ENCODE measurements at places on chromosomes 16 and 17.

DNA sequence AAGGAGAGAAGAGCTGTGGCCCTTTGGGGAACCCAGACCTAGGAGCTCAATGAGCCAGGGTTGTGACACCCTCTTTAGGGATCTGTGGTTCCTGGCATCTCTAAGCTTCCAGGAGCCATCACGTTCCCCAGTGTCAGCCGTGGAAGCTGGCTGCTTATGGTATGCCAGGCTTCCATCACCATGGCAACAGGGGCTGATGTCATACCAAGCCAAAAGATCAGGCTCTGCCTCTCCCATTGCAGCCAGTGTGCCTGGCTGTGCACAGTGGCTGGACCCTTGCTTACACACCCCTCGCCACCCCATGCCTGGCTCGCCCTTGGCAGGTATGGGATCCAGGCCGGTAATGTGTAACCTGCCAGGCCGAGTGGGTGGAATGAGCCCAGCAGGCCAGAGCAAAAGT is 91.1 kb downstream of the SSH2 start:
- DNase-seq, result no peak

GRCh38 chr17:5837055-5837491 is 233.1 kb upstream of the WSCD1 start:
- peak; percentile 52 for DNase-seq

- DNase-seq, result peak; percentile 45
These were observed 339 bp downstream of the N4BP1 start for GRCh38 chr16:48609652-48610029.

DNA sequence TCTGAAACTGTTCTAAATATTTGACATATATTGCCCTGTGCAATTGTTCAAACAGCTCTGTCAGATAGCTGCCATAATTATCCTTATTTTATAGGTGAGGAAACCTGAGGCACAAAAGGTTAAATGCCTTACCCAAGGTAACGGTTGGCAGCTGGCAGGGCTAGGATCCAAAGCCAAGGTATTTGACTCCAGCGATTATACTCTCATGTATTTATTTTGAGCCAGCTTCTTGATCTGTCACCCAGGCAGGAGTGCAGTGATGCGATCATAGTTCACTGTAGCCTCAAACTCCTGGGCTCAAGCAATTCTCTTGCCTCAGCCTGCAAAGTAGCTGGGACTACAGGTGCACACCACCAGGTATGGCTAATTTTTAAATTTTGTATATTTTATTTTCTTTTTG is 7.2 kb downstream of the ENO3 start:
- no peak for DNase-seq

- no peak for DNase-seq
These were observed 2.8 kb downstream of the PTX4 start for GRCh38 chr16:1485847-1486496.

- DNase-seq, result peak; percentile 48
These were observed 5.6 kb downstream of the CRYBA1 start for GRCh38 chr17:29252101-29252791.

GRCh38 chr17:76887802-76888201 is 19.6 kb downstream of the MGAT5B start:
- no peak for DNase-seq

- DNase-seq, result no peak
These were observed 11.7 kb downstream of the SMPD3 start for GRCh38 chr16:68436581-68436980.

DNA sequence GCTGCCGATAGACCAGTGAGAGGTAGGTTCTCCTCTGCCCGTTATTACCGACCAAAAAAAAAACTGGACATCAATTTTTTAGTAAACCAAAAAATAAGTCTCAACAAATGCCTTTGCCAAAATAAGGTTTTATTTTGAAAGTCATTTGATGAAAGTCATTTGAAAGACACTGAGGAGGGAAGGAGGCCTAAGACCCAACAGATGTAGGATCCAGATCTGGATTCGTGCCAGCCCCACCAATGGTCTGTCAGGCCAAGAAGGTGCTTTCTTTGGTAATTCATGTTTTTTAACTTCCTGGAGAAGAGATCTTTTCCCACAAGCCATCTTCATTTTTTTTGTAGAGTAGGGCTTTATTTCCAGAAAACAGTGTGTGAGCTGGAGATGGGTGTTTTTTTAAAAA is 18.1 kb downstream of the NTAN1 start:
- no peak for DNase-seq

GRCh38 chr16:51898872-51899271 is 648.1 kb downstream of the TOX3 start:
- DNase-seq, result no peak

GRCh38 chr16:68386628-68387027 is 61.7 kb downstream of the SMPD3 start:
- no peak for DNase-seq

GRCh38 chr17:20273741-20274500 is 193.4 kb downstream of the LGALS9B start:
- DNase-seq, result no peak

- no peak for DNase-seq
These were observed 17.1 kb downstream of the BFAR start for GRCh38 chr16:14649816-14650215.

DNA sequence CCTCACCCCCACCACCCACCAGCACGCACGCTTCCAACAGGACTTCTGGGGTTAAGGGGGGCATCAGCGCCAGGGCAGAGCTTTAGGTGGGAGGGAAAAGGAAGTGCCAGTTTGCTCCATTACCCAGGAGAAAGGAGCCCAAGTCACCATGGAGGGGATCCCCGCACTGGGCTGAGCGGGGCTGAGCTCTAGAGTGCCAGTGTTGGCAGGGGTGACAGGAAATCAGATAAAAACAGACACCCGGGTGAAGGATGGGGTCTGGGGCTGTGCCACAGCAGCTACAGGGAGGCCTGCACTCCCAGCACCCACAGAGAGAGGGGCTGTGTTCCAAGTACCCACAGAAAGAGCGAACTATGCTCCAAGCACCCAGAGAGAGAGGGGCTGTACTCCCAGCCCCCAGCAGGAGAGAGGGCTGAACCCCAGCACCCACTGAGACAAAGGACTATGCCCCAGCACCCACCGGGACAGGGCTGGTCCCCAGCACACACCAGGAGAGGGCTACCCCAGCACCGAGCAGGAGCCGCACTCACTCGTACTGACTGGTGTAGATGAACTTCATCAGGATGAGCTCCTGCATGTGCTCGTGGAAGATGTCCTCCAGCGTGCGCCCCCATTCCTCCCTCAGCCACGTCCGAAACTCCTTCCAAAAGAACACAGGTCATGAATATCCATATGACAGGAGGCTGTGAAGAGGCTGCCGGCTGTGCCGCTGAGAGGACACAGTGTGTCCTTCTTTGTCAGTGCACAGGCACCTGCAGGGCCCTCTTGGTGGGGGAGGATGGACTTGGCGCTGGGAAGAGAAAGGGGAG is 18.6 kb upstream of the C16orf95 start:
- no peak for DNase-seq

DNA sequence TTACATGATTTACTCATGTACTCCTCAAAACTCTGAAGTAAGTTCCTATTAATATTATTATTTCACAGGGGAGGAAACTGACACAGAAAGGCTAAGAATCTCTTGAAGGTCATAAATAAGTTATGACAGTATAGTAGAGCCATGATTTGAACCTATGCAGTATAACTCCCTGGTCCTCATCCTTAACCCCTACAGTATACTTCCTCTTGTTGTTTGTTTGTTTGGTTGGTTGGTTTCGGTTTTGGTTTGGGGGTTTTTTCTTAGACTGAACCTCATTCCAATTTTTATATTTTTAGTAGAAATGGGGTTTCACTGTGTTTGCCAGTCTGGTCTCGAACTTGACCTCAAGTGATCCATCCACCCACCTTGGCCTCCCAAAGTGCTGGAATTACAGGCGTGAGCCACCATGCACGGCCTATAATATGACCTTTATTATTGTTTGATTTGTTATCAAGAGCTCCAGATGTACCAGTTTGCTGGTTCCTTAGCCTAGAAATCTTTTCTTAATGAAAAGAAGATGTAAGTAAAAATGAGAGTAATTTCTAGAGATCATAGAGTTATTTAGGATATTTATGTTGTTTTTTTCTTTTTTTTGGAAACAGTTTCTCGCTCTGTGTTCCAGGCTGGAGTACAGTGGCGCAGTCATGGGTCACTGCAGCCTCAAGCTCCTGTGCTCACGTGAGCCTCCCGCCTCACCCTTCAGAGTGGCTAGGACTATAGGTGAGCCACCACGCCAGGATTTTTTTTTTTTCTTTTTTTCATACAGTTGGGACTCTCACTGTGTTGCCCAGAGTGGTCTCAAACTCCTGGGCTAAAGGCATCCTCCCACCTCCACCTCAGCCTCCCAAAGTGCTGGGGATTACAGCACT is 4.8 kb downstream of the PRR11 start:
- DNase-seq, result no peak

GRCh38 chr16:67783353-67783725 is 23.0 kb downstream of the RANBP10 start:
- DNase-seq, result no peak

GRCh38 chr16:24801761-24802302 is 43.9 kb upstream of the SLC5A11 start:
- no peak for DNase-seq

- DNase-seq, result peak; percentile 40
These were observed 28.4 kb upstream of the TMC5 start for GRCh38 chr16:19389246-19389645.

DNA sequence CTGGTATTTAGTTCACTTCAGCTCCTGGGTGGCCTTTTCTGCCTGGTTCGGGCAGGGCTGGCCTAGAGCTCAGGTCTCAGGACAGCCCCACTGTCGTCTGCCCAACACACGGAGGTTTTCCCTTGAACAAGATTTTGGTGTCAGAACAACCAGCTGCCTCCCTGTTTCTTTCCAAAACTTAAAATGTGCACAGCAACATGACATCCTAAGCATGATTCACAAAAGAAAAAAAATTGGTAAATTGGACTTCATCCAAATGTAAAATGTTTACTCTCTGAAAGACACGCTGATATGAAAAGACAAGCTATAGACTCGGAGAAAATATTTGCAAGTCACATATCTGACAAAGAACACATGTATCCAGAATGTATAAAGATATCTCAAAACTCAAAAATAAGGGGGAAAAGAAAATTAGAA is 197.8 kb upstream of the CHMP6 start:
- no peak for DNase-seq

- no peak for DNase-seq
These were observed 36.4 kb downstream of the KLHDC4 start for GRCh38 chr16:87729266-87729954.
